ENCODE measurements at places on chromosomes 11 and 22. TPM values are rescaled to one million over a fixed set of nuclear protein-coding genes. Genes with fewer than 3 reads are reported as not detected.

Gene DEUP1
- not detected for total RNA-seq

Gene SMARCB1
- 144 TPM for total RNA-seq

Gene NDUFA6
- total RNA-seq: 161 TPM

Gene OR5AK2
- not detected for total RNA-seq

Gene CHRM1
- total RNA-seq: not detected

Gene OR5A1
- not detected for total RNA-seq

Gene PNPLA2
- 10.9 TPM for total RNA-seq

Gene SOX10
- not detected for total RNA-seq

Gene OR6T1
- not detected for total RNA-seq

Gene EED
- total RNA-seq: 27.7 TPM

Gene HTR3A
- total RNA-seq: not detected

Gene CSF2RB
- total RNA-seq: not detected

Gene ANO9
- 0.17 TPM for total RNA-seq

Gene CRY2
- 14.7 TPM for total RNA-seq

Gene TBX1
- 1.1 TPM for total RNA-seq

Gene CRYBB2
- total RNA-seq: not detected

Gene KRTAP5-8
- total RNA-seq: not detected

Gene KRTAP5-11
- total RNA-seq: not detected

Gene TNNT3
- not detected for total RNA-seq

Gene OR5P2
- total RNA-seq: not detected

Gene KCNJ11
- not detected for total RNA-seq

Data from Daoy (cell line).